NCI-H2081 treated with DMSO at 0.1 percent for 48 hours (cell line): ENCODE measurements at places on chromosomes 2 and 18.
A peak's percentile ranks its signal among the peaks of the same experiment; 100 is the strongest.

DNA sequence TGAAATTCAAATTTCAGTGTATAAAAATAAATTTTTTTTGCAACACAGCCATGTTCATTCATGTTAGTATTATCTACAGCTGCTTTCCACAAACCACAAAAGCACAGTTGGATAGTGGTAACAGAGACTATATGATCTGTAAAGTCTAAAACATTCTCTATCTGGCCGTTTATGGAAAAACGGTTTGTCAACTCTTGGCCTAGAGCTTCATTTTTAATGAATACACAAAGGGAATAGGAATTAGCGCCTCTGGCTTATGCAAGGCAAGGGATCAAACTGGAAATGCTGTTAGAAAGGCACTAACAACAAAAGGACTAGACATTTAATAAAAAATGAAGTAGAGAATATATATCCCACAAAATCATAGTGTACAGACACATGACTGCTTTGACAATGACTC is 211.9 kb downstream of the EXOC6B start:
- no peak for DNase-seq

DNA sequence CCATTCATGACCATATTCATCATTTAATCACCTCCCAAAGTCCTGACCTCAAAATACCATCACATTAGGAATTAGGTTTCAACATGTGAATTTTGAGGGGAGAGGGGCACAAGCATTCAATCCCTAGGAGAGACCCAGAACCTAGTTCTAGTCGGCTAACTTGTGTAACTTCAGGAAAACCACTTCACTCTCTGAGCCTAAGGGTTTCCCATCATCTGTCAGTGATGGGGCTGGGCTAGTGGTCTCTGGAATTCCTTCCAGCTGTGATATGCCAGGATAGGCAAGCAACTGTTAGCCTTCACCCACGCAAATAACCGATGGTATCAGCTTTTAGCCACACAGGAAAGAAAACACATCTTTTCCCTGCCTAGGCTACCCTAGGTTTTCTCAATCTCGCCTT is 52.5 kb upstream of the MEX3C start:
- DNase-seq, result no peak

DNA sequence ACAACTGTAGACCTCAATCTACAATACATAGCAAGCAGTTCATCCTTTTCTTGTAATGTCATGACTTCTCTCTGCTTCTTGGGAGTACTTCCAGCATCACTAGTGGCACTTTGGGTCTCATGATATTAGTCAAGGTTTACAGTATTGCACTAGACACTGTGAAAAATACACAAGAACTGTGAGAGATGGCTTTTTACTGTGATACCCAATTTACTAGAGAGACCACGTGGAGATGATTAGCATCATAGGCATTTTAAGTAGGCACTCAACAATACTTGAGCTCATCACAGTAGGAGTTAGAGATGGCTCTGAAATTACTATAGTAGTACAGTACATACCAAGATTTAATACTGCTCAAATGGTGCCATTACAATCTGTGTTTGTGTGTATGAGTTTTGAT is 112.8 kb upstream of the EML6 start:
- no peak for DNase-seq

- DNase-seq, result no peak
These were observed 171.0 kb downstream of the OSR1 start for GRCh38 chr2:19187323-19188020.

- DNase-seq, result no peak
These were observed 1950.8 kb upstream of the PIK3C3 start for GRCh38 chr18:40004246-40004645.

GRCh38 chr2:99888617-99889016 is 253.8 kb downstream of the AFF3 start:
- no peak for DNase-seq

GRCh38 chr2:25437881-25438662 is 96.3 kb upstream of the DNMT3A start:
- DNase-seq, result no peak

DNA sequence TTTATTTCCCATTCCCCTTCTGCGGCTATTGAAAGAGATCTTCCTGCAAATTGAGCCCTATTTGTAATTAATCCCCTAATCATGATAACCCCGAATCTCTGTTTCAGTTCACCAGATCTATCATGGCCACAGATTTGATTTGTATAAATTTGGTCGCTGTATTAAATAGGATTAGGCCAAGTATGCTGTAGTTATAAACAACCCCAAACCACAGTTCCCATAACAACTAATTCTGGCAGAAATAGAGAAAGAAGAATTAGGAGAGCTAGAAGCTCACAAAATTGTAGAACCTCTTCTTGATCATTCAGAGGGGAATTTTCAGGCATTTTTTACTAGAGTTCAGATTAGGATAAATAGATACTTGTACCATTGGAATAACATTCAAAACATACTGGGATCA is 433.7 kb upstream of the TNP1 start:
- DNase-seq, result no peak

DNA sequence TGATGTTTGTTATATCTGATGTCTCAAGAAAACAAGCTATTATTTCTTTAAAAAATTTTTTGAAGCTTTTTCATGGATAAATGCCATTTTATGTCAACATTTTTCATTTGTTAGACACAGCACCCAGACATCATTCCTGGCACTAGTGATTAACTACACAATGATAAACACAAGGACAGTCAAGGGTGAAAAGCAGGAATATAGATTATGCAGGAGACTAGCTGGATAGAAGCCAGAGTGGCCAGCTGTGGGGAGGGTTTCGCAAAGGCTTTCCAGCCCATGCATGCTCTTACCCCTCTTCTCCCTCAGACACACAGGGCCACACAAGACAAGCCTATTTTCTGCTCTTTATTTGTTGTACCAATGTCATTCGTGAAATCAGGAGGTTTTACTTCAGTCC is 127.1 kb upstream of the TTC39C start:
- peak; percentile 91 for DNase-seq

GRCh38 chr2:128272601-128273468 is 45.8 kb downstream of the HS6ST1 start:
- DNase-seq, result no peak

GRCh38 chr18:13565228-13565627 is 161.1 kb downstream of the FAM210A start:
- DNase-seq, result no peak

DNA sequence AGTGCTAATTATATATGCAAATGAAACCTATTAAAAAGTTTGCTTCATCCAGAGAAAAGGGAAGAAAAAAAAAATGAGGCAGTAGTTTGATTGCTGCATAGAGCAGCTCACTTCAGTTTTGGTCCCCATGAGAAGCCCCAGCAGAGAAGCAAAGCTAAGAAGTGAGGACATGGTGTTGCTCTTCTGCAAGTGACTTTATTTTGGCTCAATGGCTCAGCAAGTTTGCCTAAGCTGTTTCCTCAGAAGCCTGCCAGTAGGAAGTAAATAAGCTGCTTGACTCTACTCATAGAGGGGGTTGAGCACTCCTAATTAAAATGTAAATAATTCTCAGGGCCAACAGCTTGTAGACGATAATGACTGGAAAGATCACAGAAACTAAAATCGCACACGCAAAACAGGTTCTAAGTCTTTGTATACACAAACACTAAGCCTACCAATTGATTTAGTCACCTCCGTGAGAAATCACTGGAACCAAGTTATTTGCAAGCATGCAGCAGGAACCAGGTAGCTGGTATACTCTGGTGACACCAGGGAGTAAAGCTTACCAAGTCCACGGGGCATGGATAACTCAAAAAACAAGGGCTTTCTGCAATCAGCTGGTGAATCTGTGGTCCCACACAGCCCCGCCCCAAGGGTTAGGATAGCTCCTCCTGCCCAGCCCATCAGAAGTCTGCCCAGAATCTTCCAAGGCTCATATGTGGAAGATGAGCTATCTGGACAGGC is 39.7 kb upstream of the NABP1 start:
- DNase-seq, result no peak

DNA sequence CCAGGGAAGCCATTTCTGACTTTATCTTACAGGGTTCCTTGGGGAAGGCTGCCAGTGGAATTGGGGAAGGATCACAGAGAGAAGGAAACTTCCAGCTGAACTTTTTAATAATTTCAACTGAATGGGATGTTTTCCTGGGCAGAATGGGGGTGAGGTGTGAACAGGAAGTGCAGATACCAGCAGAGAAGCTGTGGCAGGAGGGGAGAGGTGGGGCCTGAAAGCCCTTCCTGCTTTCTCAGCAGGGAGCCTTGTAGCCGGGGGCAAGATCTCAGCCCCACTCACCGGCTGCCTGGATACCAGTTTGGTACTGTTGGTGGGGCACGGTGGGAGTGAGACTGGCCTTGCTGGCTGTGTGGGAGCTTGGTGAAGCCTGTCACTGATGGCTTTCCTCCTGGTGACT is 170.5 kb downstream of the ZBTB7C start:
- no peak for DNase-seq
